IPS DF 6.9 (cell line): ENCODE measurements at places on chromosomes 13 and 19.

GRCh38 chr13:36258831-36259230, 38.8 kb downstream of the CCDC169 start:
- no peak for DNase-seq

DNA sequence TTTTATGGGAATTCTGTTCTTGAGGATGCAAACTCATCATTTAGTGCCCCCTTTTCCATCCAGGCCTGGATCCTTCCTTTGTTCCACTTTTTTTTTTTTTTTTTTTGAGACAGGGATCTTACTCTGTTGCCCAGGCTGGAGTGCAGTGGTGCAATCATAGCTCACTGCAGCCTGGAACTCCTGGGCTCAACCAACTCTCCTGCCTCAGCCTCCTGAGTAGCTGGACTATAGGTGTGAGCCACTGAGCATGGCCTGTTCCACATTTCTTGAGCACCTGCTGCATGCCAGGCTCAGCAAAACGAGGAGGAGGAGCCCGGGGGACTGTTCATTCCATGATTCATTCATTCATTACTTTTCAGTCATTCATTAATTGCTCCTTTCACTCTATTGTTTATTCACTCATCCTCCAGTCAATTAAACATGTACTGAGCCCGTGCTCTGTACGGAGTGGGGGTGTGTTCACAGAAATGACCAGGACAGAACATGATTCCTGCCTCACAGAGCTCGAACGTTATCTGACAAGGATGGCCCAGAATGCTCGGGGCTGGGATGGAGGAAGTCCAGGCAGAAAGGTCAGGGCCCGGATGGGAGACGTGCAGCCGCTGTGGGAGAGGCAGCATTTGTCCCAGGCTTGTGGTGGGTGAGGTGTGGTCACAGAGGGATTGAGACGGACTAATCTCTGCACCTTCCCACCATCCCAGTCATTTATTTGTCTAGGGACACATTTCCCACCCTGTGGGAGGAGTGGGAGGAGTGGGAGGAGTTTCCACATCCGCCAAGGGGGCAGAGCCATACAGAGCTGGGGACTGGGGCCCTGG, 51.2 kb upstream of the SHKBP1 start:
- no peak for DNase-seq

- no peak for DNase-seq
These were observed 67.8 kb upstream of the ZDHHC20 start for GRCh38 chr13:21526707-21527540.

GRCh38 chr13:36006894-36007675, 124.1 kb downstream of the DCLK1 start:
- DNase-seq, result no peak

DNA sequence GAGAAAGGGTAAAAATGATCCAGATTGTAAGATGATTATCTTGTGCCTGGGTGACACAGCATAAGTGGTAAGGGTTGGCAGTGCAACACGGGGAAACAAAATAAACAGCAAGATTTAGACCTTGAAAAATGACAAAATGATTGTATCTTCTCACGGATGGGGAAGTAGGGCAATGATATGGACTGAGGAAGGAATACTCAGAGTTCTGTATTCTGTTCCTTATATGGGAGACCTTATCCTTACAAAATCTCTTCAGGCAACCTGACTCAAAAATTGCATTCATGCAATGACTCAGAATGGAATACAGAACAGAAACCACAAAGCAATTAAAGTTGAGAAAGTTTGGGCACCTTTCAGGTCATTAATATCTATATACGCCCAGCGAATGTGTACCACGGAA, 149.0 kb downstream of the HS6ST3 start:
- no peak for DNase-seq

DNA sequence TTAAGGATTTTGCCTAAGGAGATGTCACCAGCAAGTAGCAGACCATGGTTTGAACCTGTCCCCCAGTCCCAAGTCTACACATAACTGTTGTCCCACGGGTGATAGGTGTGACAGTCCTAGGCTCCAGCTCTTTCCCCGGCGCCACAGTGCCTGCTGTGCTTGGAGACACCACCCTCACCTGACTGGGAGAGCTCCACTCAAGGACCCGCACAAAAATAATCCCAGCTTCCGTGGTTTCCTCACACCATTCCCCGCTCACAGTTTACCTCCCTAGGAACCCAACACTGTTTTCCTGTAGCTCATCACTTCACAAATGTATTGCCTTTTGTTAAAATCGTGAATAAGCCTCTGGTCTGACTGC, 19.8 kb upstream of the RASA3 start:
- no peak for DNase-seq

DNA sequence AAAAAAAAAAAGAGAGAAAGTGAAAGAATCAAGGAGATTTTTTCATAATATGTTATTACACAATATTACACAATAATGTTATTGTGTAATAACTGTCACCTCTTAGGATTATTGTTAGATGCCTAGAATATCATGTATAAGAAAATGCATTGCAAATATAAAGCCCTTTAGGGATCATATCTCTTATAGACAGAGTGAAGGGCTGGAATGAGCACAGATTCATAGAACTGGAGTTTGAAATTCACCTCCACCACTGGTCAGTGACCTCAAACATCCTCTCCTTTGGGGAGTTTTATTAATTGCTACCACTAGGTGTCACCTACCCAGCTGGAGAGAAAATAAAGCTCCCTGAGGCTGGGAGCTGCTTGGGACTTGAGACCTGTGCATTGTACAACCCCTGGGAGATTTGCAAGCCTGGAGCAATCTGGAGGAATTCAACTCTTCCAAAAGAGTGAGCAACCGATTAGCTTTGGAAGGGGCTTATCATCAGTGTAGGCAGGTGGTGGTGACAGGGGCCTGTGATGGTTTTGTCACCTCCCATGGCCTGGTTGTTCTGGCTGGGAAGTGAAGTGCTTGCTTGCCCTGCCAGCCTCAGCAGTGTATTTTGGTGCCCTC, 30.3 kb upstream of the FRY start:
- peak; percentile 25 for DNase-seq

DNA sequence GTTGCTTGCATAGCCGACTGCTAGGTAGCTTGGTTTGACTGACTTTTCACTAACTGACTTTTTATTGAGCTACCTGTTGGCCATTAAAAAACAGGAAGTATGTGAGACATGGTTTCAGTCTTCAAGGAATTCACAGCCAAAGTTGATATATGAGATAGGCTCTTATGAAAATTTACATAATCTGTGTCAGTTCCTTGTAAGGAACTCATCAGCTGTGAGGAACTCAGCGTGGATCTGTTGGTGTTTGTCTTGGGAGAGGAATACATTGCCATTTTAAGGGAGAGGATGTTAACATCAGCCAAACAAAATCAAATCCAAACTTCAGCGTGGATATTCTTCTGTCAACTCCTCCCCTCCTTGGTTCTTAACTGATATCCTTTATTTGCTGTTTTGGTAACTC, 2.0 kb downstream of the RNF113B start:
- DNase-seq, result no peak

GRCh38 chr13:39740761-39741160, 85.3 kb downstream of the COG6 start:
- no peak for DNase-seq
